ENCODE measurements at places on chromosomes 2 and 18. TPM values are rescaled to one million over a fixed set of nuclear protein-coding genes. Genes with fewer than 3 reads are reported as not detected.

TMEM18 gene
- total RNA-seq: 15.7 TPM

STRADB gene
- 18.0 TPM for total RNA-seq

TDRD15 gene
- not detected for total RNA-seq

CFAP65 gene
- total RNA-seq: not detected

ANKRD30B gene
- not detected for total RNA-seq

CNDP1 gene
- total RNA-seq: 0.19 TPM

TFCP2L1 gene
- 0.29 TPM for total RNA-seq

LYG2 gene
- total RNA-seq: not detected

RIT2 gene
- not detected for total RNA-seq

KIF1A gene
- total RNA-seq: 0.37 TPM

EVX2 gene
- total RNA-seq: not detected

CYTIP gene
- total RNA-seq: 6.8 TPM

FHOD3 gene
- total RNA-seq: 26.0 TPM

FBLN7 gene
- total RNA-seq: 14.6 TPM

SERPINB13 gene
- not detected for total RNA-seq

SMCHD1 gene
- total RNA-seq: 50.8 TPM

SSB gene
- total RNA-seq: 75.7 TPM

GAREM1 gene
- 8.3 TPM for total RNA-seq

RSAD2 gene
- 3.8 TPM for total RNA-seq

TRAF3IP1 gene
- total RNA-seq: 27.1 TPM

ICOS gene
- total RNA-seq: not detected

BOLL gene
- not detected for total RNA-seq

CPLX4 gene
- total RNA-seq: not detected

CTAGE1 gene
- total RNA-seq: not detected

SLC25A12 gene
- 35.4 TPM for total RNA-seq

GREB1 gene
- total RNA-seq: 15.4 TPM

NCL gene
- 448 TPM for total RNA-seq

BMP10 gene
- total RNA-seq: 0.65 TPM

POTEJ gene
- total RNA-seq: not detected

COPS7B gene
- 20.6 TPM for total RNA-seq

CDH2 gene
- 12.0 TPM for total RNA-seq

GAREM2 gene
- total RNA-seq: 6.9 TPM

NT5C1B gene
- not detected for total RNA-seq

TANC1 gene
- 44.5 TPM for total RNA-seq

TRAPPC8 gene
- total RNA-seq: 46.3 TPM

HADHB gene
- total RNA-seq: 125 TPM

NEU2 gene
- not detected for total RNA-seq

KCNG2 gene
- 0.38 TPM for total RNA-seq

NABP1 gene
- 32.0 TPM for total RNA-seq

CFC1 gene
- not detected for total RNA-seq

NEURL3 gene
- 0.14 TPM for total RNA-seq

APOB gene
- 1.6 TPM for total RNA-seq

EIF2AK2 gene
- 39.8 TPM for total RNA-seq

All from posterior vena cava (tissue), 2 donors.